SK-N-DZ (cell line): ENCODE measurements at places on chromosomes 7 and 10.

GRCh38 chr7:127879436-127879835, 151.8 kb downstream of the LRRC4 start:
- no peak for DNase-seq

DNA sequence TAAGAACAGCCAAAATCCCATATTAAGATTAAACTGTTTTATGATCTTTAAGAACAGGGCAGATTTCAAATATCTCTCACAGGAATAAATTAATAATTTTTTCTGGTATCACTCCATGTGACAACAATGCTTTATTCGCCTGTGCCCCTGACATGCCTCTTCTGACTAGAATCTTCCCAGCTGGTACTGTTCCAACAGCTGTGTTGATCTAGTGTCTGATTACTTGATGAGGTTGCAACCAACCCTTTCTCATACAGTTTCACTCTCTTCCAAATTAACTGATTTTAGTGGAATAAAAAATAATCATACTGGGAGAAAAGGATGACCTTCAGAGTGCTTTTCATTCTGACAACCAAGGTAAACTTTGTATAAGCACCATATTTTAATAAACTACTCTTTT, 151.9 kb downstream of the CHRM2 start:
- no peak for DNase-seq

DNA sequence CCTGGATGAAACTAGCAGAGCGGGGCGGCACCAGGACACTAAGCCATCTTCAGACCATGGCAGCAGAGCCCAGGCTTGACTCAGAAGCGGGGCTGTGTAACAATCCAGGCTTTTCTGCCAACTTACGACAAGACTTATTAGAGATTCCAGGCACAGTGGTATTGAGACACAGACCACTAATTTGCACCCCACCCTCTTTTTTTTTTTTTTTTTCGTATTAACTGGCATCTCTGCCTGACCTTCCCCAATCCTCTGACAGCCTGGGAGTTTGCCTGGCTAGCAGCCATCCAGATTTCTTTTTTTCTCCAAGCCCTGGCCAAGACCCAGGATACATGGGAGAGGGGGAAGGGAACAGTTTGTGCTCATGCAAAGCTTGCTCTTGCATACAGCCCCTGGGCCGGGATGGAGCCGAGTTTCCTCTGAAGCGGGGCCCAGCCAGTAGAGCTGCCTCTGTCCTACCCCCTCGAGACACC, 182.4 kb downstream of the PLXNA4 start:
- DNase-seq = no peak

GRCh38 chr7:84009051-84009450, 185.5 kb downstream of the SEMA3A start:
- DNase-seq = no peak

GRCh38 chr10:60817398-60817805, 39.1 kb downstream of the CDK1 start:
- no peak for DNase-seq

DNA sequence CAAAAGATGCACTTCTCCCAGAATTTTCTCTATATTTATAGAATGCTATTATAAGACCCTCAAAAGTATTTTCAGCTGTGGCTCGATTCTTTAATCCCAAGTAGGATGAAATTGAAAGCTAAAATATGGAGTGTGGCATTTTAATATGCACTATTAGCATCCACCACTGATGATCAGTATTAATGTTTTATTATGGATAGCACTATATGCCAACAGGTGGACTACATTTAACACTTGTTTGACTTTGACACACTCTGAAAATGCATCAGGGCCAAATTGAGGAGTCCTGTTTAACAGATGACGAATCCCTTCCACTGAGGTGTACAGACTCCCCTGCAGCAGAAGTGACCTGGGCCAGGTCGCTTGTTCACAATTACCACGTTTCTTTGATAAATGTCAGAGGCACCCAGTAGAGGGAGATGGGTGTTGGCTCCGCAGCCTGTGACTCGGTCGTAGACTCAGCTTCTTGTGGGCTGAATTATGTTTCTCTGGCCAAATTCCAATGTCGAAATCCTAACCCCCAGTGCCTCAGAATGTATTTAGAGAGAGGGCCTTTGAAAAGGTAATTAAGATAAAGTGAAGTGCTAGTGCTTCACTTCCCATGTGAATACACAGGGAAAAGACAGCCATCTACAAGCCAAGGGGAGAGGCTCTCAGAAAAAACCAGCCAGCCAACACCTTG, 48.1 kb downstream of the WIPF3 start:
- DNase-seq = no peak

GRCh38 chr10:107546986-107547385, 382.5 kb upstream of the SORCS1 start:
- no peak for DNase-seq

DNA sequence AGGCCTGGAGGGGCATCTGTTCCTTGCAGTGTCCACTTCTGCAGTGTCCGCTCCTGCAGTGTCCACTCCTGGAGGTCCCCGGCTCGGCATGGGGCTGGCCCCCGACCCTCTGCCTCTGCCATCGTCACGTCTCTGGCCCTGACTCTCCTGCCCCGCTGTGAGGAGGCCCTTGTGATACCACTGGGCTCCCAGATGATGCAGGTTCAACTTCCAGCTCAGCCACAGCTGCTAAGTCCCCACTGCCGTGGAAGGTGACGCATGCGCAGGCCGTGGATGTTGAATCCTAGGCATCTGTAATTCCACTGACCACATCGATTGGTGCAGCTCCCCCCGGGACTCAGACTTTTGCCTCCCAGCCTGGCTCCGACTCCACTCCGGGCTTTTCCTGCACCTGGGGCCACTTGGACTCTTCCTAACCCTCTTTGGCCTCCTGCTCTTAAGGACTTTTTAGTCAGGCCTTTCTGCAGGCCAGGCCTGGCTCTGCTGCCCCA, 95.1 kb downstream of the GLRX3 start:
- DNase-seq = no peak

- peak; percentile 29 for DNase-seq
Measured at GRCh38 chr7:76509931-76510877, at the start of gene UPK3B. TSS of gene UPK3B (plus strand) at chr7:76510552. CDS start at chr7:76510653, 101 bp downstream.

DNA sequence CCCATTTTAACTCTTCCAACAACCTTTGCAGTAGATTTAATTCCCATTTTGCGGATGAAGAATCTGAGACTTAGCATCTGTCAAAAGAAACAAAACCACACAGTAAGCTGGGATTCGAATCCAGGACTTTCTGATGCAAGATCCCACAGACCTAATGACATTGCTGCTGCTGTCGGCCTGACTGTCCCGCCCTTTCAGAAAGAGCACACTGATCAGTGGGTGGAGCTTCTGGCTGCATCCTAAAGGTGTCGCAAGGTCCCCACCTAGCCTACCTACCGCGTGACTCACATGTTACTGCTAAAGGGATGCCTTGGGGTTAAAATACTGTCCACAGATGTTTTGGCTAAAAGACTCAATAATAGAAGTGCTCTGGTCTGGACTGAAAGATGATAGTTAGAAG, 134.7 kb downstream of the EMX2 start:
- no peak for DNase-seq

- DNase-seq = no peak
Measured at GRCh38 chr7:88866265-88866863, 70.8 kb upstream of the TEX47 start.

GRCh38 chr10:78794736-78795455, 273.9 kb upstream of the ZMIZ1 start:
- DNase-seq = no peak

GRCh38 chr10:19012111-19012510, 36.5 kb upstream of the MALRD1 start:
- DNase-seq = no peak

DNA sequence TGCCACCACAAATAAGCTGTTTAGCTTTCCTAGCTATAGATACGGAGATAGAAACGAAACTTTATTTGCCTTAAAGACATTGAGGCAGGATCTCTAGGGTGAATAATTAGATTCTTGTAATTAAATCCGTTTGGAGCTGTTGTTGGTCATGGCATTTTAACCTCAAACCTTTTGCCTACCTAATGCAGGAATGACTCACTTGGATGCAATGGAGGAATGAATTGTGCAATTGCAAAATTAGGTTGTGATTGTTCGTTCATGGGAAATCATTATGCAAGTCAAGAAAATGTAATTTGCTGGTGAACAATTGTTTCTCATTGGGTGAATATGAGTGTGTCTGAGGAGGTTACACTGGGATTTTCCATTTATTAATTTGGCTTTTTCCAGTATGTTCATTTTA, 703.5 kb downstream of the GATA3 start:
- no peak for DNase-seq

GRCh38 chr7:155972651-155973390, 160.6 kb upstream of the SHH start:
- DNase-seq = no peak

DNA sequence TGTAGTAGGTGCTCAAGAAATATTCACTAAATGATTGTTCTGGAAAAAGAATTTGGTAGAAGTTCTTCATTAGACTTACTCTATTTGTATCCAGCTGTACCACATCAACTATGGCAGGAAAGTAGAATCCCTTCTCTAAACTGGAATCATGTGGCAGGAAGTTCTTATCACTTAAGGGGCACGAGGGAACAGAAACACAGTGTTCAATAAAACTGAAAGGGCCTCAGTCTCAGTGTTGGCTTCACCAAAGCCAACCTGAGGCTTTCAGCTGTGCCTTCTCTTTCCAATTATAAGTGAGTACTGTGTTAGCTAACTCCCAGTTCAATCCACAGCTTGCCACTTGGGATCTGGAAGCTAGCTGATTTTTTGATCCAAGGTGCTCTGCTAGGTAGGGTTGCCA, 257.6 kb upstream of the LRGUK start:
- DNase-seq = no peak

- no peak for DNase-seq
Measured at GRCh38 chr10:88920198-88920597, 32.4 kb downstream of the ACTA2 start.

GRCh38 chr10:88386821-88387773, 196.0 kb downstream of the RNLS start:
- peak; percentile 53 for DNase-seq
